ENCODE measurements at places on chromosomes 4 and X. TPM values are rescaled to one million over a fixed set of nuclear protein-coding genes. Genes with fewer than 3 reads are reported as not detected.

FDCSP gene
- total RNA-seq = not detected

CAPN6 gene
- total RNA-seq = under 0.01 TPM

PDCL2 gene
- total RNA-seq = not detected

TBX22 gene
- not detected for total RNA-seq

ARX gene
- not detected for total RNA-seq

WDR17 gene
- 0.58 TPM for total RNA-seq

ZMAT1 gene
- total RNA-seq = 2.0 TPM

PGAM4 gene
- total RNA-seq = not detected

CABS1 gene
- total RNA-seq = not detected

NHSL2 gene
- total RNA-seq = 0.77 TPM

TLR7 gene
- not detected for total RNA-seq

GDPD2 gene
- under 0.01 TPM for total RNA-seq

HPSE gene
- 0.58 TPM for total RNA-seq

ZNF157 gene
- total RNA-seq = 0.28 TPM

KIAA1210 gene
- not detected for total RNA-seq

ADAM29 gene
- total RNA-seq = not detected

LRIT3 gene
- total RNA-seq = not detected

AFP gene
- total RNA-seq = 0.38 TPM

TMEM175 gene
- total RNA-seq = 7.6 TPM

TLR3 gene
- total RNA-seq = 3.6 TPM

COL4A5 gene
- total RNA-seq = 56.9 TPM

Data from regular cardiac myocyte (primary cell).